ENCODE measurements at places on chromosomes 7 and 10.

DNA sequence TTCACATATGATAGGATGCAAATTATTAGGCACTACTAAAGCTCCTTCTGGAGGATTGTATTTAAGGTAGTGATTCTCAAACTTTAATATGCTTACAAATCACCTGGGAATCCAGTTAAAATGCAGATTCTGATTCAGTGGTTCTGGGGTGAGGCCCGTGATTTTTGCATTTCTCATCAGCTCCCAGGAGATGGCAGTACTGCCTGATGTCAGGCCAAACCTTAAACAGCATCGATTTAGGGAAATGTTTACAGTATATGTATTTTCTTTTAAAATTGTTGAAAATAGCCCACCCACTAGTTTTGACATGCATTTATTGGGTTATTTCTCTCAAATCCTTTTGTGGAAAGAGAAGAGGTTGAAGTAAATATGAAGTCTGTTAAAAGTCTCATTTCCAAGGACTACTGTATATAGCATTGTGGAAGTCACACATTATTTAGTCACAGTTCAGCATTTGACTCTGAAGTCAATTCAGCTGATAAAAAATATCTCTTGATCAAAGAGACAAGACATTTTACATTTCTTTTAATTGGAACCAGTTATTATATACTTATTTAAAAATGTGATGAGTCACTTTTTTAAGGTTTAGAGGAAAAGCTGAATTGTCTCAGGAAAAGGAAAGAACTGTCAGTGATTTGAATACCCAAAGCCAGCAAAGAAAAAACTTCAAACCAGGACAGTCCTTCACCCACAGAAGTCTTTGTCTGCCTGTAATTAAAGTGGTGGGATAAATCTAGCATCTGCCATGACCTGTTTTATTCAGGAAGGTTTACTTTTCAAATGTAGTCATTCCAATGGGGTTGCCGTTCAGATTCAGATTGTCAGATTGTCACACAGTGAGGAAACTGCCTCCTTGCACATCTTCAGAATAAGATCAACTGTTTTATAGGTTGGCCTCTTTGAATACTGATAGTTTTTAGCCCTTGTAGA is 21.1 kb upstream of the HBP1 start:
- peak; percentile 55 for DNase-seq

DNA sequence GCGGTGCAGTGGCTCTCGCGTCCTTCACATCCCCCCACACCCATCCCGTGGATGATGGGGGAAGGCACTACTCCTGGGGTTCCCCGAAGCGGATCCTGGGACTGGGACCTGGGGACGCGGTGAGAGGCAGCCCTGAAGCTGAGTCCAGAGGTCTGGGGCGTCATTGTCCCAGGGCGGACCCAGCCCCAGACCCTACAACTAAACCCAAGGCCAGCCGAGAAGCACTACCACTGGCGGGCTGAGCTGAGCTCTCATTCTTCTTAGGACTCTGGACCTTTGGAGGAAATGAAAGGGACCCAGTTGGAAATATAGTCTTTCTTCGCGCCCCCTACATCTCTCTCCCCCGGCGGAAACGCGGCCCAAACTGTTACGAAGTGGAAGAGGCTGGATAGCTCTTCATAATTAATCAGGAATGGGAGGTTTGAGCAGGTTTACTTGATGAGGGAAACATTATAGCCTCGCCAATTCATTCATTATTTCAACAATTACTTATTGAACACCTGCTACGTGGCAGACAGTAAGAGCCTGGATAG is 389 bp upstream of the FBXL15 start:
- no peak for DNase-seq

DNA sequence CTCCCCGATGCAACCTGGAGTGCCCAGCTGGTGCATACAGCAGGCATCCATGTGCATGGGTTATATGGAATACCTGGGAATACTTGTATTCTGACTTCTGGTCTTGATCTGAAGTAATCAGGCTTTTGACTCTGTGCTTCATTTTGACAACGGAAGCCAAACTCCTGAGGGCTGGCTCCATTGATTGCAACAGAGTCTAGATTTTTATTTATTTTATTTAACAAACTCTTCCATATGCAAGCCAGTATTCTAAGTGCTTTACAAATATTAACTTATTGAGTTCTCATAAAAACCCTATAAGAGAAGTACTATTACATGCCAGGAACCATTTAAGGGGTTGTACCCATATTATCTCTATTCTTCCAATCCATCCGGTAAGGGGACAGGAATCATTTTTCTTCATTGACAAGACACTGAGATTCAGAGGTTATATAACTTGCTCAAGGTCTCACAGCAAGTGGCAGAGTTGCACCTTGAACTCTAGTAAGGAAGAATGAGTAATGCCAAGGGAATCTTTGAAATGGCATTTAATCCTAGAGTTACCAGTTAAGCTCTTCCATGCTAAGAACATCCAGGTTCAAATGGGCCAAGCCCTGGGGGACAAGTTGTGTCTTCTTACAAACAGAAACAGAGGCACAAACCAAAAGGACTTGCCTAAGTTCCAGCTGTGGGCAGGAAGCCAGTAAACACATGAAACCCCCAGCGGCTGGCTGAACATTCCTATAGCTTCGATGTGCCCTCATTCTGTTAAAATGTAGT is 241.0 kb downstream of the WDR11 start:
- DNase-seq = no peak

DNA sequence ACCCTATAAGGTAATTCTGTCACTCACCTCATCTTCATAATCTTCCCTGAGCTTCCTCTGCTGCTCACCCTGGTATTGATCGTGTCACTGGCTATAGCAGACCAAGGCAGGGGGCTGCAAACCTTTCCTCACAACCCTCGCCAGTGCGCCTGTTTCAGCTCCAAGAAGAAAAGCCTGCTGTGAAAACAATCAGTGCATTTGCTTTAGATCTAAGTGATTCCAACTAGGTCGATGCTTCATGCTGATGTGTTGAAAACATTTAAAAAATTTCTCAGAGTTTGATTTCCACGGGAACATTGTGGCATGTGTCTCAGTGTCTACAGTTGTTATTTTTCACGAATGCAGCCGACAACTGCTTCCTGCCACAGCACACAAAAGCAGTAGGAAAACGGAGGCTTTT is 27.3 kb downstream of the POU6F2 start:
- DNase-seq = no peak

DNA sequence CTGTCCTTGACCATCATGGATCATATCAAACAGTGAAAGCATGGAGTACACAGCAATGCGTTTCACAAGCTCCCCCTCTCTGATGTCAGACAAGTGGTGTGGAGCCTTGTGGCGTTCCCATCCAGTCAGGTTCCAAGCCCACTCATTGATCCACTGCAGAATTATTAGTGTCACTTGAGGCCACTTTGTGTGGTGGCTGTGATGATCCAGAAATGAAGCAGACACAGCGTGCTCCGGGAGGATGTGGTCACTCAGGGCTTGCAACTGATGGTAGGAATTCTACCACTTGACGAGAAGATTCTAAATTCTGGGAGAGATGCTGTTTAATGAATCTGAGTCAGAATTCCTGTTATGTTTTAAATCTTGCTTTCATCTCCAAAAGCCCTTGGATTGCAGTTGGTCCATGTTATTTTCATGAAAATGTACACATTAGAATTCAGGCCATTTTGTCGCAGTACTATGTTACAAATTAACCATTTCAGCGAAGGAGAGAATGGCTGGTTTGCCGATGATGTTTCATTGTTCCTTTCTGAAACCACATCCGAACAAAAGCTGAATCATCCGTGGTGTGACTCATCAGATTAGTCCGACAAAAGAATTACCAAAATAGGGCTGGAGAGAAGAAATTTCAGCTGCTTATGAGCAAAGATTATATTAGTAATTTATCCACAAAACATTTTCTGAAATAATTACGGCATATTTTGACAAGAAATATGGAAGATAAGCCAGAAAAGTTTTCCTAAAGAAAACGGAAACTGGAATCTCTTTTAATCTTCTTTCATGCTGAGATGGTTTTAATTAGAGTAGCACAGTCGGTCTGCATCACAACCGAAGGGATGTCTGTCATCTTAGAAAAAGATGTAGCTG is 48.1 kb downstream of the INSYN2A start:
- no peak for DNase-seq
